Effector memory CD8-positive, alpha-beta T cell (primary cell): ENCODE measurements at places on chromosomes 12 and 14.
A peak's percentile ranks its signal among the peaks of the same experiment; 100 is the strongest.

GRCh38 chr12:96400631-96401075 is 414 bp upstream of the CDK17 start:
- H3K27ac ChIP-seq = peak overlapping the region; percentile 98
- DNase-seq = no peak
- H3K36me3 ChIP-seq = peaks cover 43% of the 10 kb centered on the region
- peak overlapping the region; percentile 92 for H3K4me3 ChIP-seq

DNA sequence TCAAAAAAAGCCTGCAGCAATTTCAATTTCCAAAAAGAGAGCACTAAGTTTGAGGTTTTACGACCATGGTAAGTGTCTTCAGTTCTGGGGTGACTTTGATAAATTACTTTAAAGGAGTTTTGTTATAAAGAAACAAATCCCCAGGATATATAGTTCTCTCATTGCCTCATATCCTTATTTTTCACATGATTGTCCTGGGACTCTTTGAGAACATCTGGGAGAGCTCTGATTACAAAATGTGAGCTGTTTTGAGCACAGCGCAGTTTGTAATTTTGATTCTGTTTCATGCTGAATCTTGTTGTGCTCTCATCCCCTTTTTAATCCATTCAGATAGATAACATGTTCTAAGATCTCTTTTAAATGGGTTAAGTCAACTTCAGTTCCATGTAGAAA is 67.7 kb upstream of the DCN start:
- H3K36me3 ChIP-seq = no peaks in the 10 kb centered on the region
- H3K27me3 ChIP-seq = no peaks in the 10 kb centered on the region
- H3K27ac ChIP-seq = no peak overlapping the region
- H3K4me1 ChIP-seq = no peaks in the 10 kb centered on the region
- no peak for DNase-seq

DNA sequence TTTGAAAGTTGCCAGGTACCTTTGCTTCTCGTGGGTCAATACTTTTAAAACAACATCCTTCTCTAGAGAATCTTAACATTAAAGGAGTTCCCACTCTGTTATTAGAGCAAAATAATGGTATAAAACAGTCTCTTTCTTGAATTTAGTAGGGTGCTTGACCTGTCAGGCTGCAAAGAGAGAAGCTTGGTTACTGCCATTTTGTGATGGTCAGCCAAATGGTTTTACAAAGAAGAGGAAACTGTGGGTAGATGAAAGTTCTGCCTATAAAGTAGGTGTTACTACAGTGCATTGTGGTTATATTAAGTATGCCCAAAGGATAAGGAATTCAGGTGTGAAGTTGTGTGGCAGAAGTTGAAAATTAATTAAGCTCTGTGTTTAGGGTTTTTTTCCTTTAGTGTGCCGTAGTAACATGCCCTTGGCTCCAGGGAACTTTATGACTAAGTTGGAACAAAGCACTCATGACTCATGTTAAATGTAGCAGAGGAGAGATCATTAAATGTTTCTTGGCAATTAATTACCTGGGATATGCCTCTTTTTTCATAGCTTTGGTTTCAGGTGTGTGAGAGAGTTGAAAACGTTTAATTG is 354.0 kb upstream of the KITLG start:
- no peaks in the 10 kb centered on the region for H3K4me1 ChIP-seq
- H3K36me3 ChIP-seq = no peaks in the 10 kb centered on the region
- no peak overlapping the region for H3K27ac ChIP-seq
- DNase-seq = no peak
- H3K27me3 ChIP-seq = peaks cover 11% of the 10 kb centered on the region

GRCh38 chr14:96165493-96166436 is 38.9 kb upstream of the BDKRB2 start:
- no peak overlapping the region for H3K4me3 ChIP-seq
- peaks cover 41% of the 10 kb centered on the region for H3K27me3 ChIP-seq
- no peak for DNase-seq
- H3K4me1 ChIP-seq = no peaks in the 10 kb centered on the region

GRCh38 chr12:121789233-121789781 is 4.2 kb downstream of the RHOF start:
- peak overlapping the region; percentile 100 for H3K27ac ChIP-seq
- peaks cover 89% of the 10 kb centered on the region for H3K36me3 ChIP-seq
- peaks cover 72% of the 10 kb centered on the region for H3K4me1 ChIP-seq
- DNase-seq = peak; percentile 49
- H3K4me3 ChIP-seq = peak overlapping the region; percentile 90

DNA sequence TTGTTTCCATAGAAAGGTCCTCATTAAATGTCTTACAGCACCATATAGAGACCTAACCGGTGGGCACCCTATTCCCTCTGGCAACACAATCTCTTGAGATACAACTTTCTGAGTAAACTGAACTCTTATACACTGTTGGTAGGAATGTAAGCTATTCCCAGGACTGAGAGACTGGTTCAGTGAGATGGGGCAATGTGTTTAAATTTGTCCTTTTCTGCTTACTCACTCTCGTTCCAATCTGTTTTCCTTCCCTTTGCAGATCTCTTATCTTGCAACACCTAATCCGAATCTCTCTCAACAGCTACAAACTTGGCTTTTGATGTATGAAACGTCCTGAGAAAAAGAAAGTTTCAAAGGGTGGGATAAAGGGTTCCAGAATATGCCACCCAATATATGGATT is 26.1 kb upstream of the ETV6 start:
- H3K4me3 ChIP-seq = no peak overlapping the region
- H3K4me1 ChIP-seq = peaks cover 2% of the 10 kb centered on the region
- no peak for DNase-seq
- peaks cover 8% of the 10 kb centered on the region for H3K27me3 ChIP-seq
- no peaks in the 10 kb centered on the region for H3K36me3 ChIP-seq
- H3K27ac ChIP-seq = no peak overlapping the region

DNA sequence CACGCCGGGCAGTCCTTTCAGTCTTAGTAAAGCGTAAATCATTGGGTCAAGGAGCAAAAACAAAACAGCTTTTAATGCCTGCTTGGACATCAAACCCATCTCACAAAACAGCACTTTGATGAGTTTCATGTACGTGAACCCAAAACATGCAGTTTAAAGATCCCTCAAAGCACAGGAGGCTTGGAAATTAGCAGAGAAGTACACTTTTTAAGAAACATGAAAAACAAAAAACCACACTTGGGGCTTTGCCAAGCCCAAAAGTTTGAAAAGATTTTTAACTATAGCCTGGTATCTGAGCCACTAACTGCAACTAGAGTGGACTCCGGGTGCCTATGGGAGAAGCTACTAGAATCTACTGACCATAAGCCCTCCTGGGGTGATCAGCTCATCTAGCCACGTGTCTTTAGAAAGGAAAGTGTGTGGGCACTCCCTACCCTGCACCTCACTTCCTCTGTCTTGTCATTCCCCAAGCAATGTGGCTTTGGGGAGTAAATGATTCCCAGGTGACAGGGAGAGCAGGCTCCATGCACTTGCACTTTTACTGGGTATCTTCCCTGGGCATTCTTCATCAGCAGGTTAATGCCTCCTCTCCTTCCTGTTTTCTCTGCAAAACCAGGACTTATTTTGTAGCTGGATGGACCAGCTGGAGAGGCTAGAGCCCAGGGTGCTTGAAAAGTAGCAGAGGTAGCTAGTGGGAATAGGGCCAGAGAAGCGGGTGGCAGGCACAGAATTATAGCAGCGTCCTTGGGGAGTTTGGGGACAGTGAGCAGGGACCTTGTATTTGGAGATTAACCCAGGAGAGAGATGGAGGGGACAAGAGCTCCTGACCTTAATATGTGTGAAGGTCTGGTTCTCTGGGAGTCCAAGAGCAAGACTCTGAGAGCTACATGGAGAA is 339.3 kb downstream of the BCL11B start:
- H3K27ac ChIP-seq = peak overlapping the region; percentile 92
- peaks cover 5% of the 10 kb centered on the region for H3K36me3 ChIP-seq
- H3K4me3 ChIP-seq = peak overlapping the region; percentile 75
- no peaks in the 10 kb centered on the region for H3K27me3 ChIP-seq
- DNase-seq = no peak
- H3K4me1 ChIP-seq = peaks cover 33% of the 10 kb centered on the region

DNA sequence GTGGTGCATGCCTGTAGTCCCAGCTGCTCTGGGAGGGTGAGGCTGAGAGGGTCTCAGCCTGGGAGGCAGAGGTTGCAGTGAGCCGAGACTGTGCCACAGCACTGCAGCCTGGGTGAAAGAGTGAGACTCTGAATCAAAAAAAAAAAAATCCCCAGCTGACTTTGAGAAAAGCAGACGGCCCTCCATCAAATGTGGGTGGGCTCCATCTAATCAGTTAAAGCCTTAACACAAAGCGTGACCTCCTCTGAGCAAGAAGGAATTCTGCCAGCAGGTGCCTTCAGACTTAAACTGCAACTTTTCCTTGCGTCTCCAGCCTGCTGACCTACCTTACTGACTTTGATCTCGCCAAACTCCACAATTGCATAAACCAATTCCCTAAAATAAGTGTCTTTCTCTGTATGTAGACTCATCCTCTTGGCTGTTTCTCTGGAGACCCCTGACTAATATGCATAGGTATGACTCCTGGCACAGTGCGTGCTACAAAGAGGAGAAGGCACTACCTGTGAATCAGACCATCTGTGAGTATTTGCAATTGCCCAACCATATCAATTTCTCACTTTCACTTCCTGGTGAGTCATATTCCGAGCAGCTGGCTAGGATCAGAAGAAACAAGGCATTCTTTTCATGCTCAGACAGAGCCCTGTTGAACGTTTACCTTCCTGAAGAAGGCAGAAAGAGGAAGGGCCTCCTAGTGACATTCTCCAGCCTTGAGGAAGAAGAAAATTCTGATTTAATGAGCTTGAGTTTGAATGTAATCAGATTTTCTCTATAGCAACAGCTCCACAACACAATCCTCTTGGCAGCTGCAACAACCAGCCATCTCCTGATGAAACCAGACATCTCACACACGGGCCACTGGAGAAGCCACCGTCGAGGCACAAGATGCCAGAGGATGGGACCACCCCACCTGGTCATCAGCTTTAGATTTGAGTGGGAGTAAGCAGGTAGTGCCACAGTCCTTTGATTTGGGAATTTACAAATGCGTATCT is 54.3 kb downstream of the CLMN start:
- peaks cover 10% of the 10 kb centered on the region for H3K4me1 ChIP-seq
- no peak overlapping the region for H3K27ac ChIP-seq
- DNase-seq = no peak
- H3K4me3 ChIP-seq = no peak overlapping the region

- peaks cover 12% of the 10 kb centered on the region for H3K36me3 ChIP-seq
- H3K4me1 ChIP-seq = no peaks in the 10 kb centered on the region
- H3K27ac ChIP-seq = no peak overlapping the region
- no peak for DNase-seq
Measured at GRCh38 chr14:74278080-74278479, 24.7 kb downstream of the ABCD4 start.

DNA sequence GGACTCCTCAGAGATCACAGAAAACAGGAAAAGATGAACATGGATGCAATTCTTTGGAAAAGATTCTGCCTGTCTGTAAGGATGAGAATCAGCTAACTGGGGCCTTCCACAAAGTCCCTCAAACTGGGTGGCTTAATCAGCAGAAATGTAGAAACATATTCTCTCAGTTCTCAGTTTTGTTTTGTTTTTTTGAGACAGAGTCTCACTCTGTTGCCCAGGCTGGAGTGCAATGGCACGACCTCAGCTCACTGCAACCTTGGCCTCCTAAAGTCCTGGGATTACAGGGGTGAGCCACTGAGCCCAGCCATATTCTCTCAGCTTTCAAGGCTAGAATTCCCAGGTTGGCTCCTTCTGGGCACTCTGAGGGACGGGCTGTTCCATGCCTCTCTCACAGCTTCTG is 38.2 kb upstream of the CLIP1 start:
- H3K4me1 ChIP-seq = peaks cover 6% of the 10 kb centered on the region
- no peak for DNase-seq
- no peak overlapping the region for H3K27ac ChIP-seq

- DNase-seq = no peak
- no peaks in the 10 kb centered on the region for H3K36me3 ChIP-seq
- H3K4me3 ChIP-seq = no peak overlapping the region
- no peak overlapping the region for H3K27ac ChIP-seq
Measured at GRCh38 chr14:26204366-26204727, 393.5 kb downstream of the NOVA1 start.

DNA sequence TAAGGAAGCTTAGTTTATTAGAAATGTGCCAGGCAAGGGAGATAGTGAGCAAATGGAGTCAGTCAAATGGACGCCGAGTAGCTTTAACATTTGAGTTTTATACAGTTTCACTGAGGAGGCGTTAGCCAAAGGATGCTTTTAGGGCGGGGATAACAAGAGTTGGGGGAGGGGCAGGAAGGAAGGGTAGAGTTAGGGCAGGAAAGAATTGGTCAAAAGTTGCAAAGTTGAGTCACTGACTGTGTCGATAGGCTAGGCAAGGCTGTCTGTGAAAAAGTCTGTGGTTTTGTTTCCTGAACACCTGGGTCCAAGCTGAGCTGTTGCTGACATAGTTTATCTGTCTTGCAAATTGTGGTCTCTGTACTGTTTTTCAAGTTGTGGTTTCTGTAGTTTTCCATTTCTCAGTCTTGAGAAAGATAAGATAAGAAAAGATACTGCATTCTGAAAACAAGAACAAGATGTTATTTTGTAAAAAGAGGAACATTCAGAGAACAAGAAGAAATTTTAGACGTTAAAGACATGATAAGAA is 62.6 kb upstream of the RESF1 start:
- peaks cover 35% of the 10 kb centered on the region for H3K36me3 ChIP-seq
- peak overlapping the region; percentile 84 for H3K4me3 ChIP-seq
- H3K4me1 ChIP-seq = peaks cover 38% of the 10 kb centered on the region

DNA sequence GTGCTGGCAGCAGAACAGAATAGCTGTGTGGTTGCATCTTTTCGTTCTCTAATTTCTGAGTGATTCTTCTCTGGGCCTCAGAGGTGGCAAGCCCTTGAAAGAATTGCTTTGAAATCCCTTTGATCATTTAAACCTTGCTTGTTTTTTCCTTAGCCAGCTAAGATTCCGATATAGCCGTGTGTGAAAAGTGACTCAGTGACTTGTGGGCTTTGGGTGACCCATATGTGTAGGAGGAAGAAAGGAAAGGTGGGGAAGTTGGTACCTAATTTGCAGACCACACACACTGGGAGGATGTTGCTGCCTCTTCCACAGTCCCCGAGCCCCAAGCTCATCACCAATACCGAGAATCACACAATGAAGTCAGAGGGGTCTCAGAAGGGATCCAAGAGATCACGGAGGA is 18.8 kb downstream of the SLC24A4 start:
- no peak for DNase-seq
- H3K4me1 ChIP-seq = peaks cover 8% of the 10 kb centered on the region
- no peak overlapping the region for H3K4me3 ChIP-seq

DNA sequence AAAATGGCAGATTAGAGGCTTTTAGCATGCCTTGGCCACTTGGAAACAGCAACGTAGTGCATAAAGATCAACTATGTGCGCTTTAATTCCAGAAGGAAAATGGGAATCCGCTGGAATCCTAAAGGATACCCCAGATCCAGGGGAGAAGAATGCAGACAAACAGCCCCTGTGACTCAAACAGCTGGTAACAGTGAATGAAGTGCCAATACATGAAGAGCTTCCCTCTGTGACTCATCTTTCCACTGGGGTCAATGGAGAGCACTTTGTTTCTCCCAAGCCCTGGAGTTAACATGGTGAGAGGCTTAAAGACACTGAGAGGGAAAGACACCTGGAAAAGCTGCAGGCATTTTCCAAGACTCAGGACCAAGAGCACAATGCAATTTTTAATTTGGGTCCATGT is 263.1 kb downstream of the CEP128 start:
- no peaks in the 10 kb centered on the region for H3K4me1 ChIP-seq
- no peak overlapping the region for H3K4me3 ChIP-seq
- H3K36me3 ChIP-seq = no peaks in the 10 kb centered on the region
- no peak overlapping the region for H3K27ac ChIP-seq
- no peaks in the 10 kb centered on the region for H3K27me3 ChIP-seq
